ENCODE measurements at places on chromosomes 12 and 14. TPM values are rescaled to one million over a fixed set of nuclear protein-coding genes. Genes with fewer than 3 reads are reported as not detected.

DNA sequence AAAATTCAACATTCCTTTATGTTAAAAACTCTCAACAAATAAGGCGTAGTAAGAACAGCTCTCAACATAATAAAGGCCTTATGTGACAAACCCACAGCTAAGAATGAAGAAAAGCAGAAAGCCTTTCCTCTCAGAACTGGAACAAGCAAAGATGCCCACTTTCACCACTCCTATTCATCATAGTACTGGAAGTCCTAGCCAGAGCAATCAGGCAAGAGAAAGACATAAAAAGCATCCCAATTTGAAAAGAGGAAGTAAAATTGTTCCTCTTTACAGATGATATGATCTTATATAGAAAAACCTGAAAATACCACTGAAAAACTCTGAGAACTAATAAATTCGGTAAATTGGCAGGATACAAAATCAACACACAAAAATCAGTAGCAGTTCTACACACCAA, 52.1 kb downstream of the STON2 start:
- no peak for DNase-seq

- DNase-seq, result no peak
Measured at GRCh38 chr14:100137173-100137572, 22.3 kb downstream of the DEGS2 start.

GRCh38 chr12:74456431-74456830, 81.2 kb upstream of the ATXN7L3B start:
- DNase-seq, result no peak

GRCh38 chr14:50670196-50670865, 2.2 kb upstream of the SAV1 start:
- DNase-seq, result no peak

DNA sequence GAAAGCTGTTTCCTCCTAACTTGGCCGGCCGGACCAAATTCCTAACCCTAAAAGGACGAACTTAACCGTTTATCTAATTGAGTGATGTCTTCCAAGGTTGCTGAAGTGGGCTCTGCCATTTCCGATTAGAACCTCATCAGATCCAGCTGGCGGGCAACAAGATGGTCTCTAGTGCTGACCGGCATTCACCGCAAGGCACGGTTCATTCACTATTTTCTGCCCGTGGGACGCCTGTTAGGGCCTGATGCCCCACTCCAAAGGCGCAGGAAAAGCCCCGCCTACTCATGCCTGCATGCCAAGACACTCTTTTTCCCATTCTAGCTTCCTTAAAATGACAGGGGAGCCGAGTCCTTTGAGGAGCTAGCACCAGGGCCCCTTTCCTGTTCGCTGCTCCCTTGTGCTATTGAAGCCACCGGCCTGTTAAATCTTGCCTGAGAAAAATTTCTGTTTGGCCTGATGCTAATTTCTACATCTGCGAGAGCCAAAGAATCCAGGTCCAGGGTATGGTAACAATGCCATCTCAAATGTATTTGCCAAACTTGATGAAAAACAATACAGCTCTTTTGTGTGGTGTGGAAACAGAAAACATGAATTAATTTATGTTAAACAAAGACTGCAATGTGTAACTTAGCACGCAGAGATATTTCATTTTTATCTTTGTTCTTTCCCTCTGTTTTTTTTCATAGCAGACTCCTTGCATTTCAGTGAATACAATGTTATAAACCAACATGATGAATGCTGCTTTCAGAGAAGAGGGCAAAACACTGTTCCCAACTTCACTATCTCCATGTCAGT, 1071.2 kb upstream of the USP15 start:
- DNase-seq, result no peak

DNA sequence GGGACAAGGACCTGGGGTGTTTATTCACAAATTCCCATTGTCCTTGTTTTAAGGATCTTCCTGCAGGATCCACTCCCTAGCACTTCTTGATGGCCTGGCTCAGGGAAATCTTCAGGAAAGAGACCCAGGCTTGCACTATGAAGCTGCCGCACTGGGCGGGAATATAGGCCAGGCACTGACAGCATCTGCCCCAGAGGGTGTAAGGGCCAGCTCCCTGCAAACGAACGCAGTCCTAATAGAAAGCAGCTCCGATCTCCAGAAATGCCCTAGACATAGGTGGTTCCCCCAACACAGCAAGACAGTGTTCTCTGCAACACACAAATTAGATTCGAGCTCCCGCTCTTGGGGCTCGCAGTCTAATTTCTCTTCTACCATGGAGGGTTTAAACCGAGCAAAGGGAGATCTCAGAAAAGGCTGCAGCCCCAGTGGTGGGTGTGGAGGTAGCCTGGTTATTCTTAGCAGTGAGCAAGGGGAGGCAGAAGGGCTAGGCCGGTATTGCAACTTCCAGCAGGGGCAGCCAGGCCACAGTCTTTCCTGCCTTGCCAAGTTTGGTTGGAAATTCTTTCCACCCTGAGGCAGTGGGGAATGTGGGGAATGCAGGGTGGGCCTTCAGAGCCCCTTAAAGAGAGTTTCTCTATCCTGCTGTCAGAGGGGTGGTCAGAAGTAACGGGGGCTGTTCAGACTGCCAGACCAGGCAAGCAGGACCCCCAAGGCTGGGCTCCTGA, 16.1 kb upstream of the WSCD2 start:
- no peak for DNase-seq

- DNase-seq, result no peak
Measured at GRCh38 chr12:110669193-110669502, 19.8 kb downstream of the HVCN1 start.

- DNase-seq, result no peak
Measured at GRCh38 chr14:60095781-60096450, 4.2 kb downstream of the PCNX4 start.

GRCh38 chr12:61676520-61676919, 583.7 kb upstream of the USP15 start:
- DNase-seq, result no peak

DNA sequence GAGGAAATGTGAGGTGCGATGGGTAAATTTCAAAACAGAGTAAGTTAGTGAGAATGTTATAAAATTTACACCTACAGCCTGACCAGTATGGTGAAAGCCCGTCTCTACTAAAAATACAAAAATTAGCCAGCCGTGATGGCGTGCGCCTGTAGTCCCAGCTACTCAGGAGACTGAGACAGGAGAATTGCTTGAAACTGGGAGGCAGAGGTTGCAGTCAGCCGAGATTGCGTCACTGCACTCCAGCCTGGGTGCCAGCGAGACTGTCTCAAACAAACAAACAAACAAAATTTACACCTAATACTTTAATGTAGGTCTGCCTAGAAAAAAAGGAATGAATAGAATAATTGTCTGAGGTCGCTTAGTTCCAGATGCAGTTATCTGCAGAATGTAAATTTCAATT, 37.6 kb downstream of the SLC2A14 start:
- no peak for DNase-seq

GRCh38 chr12:46933947-46934346, 108.2 kb upstream of the SLC38A4 start:
- DNase-seq, result no peak

DNA sequence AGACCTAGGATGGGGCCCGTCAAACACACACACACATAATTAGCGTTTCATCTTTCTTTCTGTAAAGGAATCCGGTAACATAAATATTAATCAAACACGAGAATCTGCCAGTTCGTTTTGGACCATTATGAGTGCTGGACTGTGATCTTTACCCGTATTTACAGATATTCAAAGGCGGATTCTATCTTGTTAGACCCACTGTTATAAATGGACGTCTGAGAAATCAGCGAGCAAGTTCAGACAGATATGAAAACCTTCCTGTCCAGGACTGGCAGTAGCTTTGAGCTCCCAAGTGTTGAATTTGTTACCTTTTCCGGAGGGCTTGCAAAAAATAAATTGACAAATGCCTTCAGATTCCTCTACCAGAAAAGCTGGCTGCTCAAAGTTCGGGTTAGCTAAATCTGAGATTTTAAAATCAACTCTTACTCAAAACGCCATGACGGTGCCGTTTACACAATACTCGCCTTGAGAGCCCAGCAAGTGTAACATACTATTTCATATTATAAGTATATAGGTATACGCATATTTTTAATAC, 27.6 kb downstream of the BCL11B start:
- DNase-seq, result no peak

DNA sequence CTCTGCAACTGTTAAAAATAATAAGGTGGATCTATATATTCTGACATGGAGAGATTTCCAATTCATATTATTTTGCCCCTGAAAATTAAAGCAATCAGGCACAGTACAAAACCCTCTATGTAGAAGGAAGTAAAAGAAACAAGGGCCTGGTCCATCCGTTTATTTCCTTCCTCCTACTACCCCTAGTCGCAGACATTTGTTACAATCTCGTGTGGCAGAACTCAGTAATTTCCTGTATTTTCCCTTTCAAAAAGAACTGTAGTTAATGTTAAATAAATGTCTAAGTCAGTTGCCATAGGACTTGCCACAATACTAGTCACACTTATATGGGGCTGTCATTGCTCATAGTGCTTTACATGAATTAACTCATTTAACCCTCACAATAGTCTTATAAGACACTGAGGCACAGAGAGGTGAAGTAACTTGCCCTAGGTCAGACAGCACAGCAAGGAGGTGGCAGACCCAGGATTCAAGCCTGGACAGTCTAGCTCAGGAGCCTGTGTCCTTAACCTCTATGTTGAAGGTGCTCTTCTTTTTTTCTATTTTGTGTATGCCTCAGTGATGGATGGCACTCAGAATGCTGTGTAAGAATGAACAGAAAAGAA, 24.2 kb downstream of the NINJ2 start:
- DNase-seq, result no peak

GRCh38 chr12:88247241-88247643, 105.1 kb downstream of the TMTC3 start:
- DNase-seq, result no peak

- no peak for DNase-seq
Measured at GRCh38 chr12:94289461-94290312, 141.3 kb downstream of the PLXNC1 start.

GRCh38 chr14:97036086-97036852, 239.1 kb downstream of the VRK1 start:
- no peak for DNase-seq

DNA sequence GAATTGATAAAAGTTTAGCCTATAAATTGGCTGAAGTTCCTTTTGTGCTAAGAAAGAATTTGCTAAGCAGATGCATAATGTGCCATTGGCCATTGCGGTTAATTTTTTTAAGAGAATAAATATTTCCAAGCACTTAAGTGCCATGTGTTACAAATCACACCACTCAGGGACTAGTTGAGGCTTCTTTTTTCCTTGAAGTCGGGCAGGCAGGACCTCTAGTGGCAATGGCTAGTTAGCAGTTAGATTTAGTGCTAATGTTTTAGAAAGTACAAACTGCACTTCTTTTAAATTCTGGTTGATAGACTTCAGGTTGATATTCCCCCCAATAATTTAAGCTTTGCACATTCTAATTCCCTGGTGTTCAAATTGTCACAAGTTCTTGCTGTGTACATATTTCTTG, 294.3 kb downstream of the APAF1 start:
- DNase-seq, result no peak

DNA sequence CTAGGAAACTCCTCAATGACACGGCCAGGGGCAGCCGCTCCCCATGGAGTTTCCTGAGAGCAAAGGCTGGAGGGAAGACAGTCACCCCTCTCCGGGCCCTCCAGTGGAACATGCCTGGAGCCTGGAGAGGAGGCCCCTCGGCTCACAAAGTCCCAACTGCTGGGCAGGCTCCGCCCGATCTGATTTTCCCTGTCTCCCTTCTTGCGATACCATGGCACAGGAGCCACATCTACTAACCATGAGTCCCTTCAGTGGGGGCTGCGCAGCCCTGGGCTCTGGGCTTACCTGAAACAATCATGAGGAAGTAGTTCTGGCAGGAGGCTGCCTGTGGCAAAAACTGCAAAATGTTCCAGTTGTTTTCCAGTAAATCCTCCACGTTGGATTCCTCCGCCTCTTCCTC, 15.3 kb downstream of the P2RX2 start:
- DNase-seq, result no peak

- DNase-seq, result no peak
Measured at GRCh38 chr12:9363145-9363544, 154.9 kb upstream of the PZP start.

DNA sequence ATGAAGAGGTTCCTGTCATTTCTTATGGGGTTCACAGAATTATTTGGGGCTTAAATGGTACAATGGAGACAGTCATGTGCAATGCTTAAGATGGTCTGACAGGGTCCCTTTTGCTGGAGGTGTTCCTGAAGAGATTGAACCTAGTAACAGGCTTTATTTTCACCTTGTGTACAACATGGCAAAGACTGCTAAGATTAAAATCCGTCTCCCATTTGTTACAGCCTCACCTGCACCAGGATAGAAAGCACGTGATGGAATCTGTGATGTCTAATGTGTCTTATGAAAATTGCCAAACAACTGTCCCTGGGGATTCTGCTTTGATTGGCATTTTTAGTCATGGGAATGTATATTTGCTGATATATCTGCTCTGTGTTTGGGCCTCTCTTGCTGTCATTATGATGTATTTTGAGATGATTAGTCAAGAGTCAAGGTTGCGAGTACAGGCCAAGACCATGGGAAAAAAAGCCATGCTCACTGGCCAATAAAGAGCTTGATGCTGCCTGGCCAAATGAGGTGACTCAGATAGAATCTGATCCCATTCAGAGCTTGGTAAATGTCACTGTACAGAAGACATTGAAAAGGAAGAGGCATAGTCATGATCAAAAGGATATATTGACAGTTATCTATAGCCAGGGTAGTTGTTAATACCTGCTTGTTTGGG, 96.1 kb downstream of the FLRT2 start:
- no peak for DNase-seq

- DNase-seq, result no peak
Measured at GRCh38 chr12:120228041-120228290, 27.1 kb upstream of the RPLP0 start.

DNA sequence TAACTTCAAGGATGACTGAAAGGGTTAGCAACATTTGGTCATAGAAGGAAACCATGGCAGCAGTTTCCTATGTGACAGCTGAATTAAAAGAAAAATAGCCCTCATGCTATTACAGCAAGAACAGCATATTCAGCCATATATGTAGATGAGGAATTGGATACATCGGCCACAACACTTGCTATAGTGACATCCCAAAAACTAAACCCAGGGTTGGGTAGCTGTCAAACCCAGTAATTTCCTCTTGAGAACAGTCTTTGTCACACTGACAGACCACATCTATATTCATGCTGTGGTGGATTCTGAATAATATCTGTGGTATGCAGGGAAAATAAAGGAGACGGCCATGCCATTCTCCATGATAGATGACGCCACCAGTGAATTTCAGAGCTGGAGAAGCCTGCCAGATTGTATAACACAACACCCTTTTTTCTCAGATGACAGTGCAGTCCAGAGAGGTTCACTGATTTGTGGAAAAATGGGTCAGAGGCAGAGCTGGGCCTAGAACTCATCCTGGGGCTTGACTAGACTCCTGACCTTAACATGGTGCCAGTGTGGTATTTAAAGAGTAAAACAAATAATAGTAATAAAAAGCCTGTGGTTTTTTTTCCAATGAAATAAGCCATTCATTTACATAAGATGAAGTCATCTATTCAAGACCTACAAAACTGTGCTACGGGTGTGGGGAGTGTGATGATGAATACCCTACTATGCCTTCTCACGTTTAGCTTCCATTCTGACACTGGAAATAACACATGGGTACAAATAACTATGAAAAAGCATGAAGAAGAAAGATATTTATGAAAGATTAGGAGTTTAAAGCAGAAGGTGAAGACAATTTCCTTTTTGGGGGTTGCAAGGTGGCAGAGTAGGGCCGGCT, 32.3 kb downstream of the EFCAB11 start:
- peak; percentile 10 for DNase-seq

- DNase-seq, result no peak
Measured at GRCh38 chr12:117518594-117519270, 157.3 kb upstream of the NOS1 start.

- DNase-seq, result no peak
Measured at GRCh38 chr14:66884149-66884548, 305.1 kb upstream of the GARIN2 start.

Gene ZNF641
- 50.5 TPM for total RNA-seq

Gene EXOC5
- total RNA-seq, result 141 TPM

Gene DCN
- total RNA-seq, result 46.3 TPM

Gene EGLN3
- 9.7 TPM for total RNA-seq

Gene BEGAIN
- total RNA-seq, result 8.1 TPM

Gene NGB
- 4.1 TPM for total RNA-seq

Data from occipital lobe (tissue), 3 donors.